Left lung (tissue), 14 donors: ENCODE measurements at places on chromosomes 6 and 20. TPM values are rescaled to one million over a fixed set of nuclear protein-coding genes. Genes with fewer than 3 reads are reported as not detected.

The HLA-DRB5 gene
- total RNA-seq = 106 TPM

- no peak for DNase-seq
Measured at GRCh38 chr6:31585491-31585890, 586 bp upstream of the LST1 start.

The NKX2-2 gene
- total RNA-seq = not detected

The GNMT gene
- total RNA-seq = 1.0 TPM

DNA sequence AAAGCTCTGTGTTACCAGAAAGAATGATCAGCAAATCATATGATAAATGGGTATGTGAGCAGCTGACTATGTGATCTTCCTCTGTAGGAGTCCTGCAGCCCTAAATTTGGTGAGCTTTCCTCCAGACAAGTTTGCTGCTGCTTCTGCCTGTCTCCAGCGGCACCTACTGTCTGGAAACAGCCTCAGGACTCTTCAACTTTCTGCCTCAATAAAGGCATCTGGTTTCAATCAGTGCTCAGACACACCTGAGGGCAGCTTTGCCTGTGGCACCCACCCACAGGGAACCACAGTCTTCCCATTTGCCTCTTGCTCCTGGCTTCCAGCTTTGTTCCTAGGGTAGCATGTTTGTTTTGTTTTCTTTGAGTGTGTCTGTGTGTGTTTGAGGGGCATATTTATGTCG, 727.9 kb upstream of the MAN1A1 start:
- DNase-seq = no peak

DNA sequence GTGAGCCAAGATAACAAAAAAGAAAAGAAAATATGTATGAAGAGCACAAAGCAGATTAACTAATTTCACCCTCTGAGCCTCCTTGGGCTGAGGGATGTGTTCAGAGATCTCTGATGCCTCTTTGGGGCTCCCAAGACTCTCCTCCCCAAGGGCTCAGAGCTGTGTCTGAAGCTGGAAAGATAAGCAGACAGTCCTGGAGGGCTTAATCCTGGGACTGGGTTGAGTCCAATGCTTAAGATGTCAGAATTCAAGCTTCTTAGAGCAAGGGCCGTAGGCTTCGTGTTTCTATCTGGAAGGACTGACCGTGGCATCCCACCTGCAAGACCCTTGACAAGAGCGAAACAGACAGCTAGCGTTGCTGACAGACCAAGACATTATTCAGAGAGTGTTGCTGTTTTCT, 229.0 kb downstream of the ZMYND8 start:
- DNase-seq = no peak

- peak; percentile 96 for DNase-seq
Measured at GRCh38 chr6:29847871-29848630, 20.4 kb downstream of the HLA-G start.

The SLC17A9 gene
- total RNA-seq = 16.1 TPM

DNA sequence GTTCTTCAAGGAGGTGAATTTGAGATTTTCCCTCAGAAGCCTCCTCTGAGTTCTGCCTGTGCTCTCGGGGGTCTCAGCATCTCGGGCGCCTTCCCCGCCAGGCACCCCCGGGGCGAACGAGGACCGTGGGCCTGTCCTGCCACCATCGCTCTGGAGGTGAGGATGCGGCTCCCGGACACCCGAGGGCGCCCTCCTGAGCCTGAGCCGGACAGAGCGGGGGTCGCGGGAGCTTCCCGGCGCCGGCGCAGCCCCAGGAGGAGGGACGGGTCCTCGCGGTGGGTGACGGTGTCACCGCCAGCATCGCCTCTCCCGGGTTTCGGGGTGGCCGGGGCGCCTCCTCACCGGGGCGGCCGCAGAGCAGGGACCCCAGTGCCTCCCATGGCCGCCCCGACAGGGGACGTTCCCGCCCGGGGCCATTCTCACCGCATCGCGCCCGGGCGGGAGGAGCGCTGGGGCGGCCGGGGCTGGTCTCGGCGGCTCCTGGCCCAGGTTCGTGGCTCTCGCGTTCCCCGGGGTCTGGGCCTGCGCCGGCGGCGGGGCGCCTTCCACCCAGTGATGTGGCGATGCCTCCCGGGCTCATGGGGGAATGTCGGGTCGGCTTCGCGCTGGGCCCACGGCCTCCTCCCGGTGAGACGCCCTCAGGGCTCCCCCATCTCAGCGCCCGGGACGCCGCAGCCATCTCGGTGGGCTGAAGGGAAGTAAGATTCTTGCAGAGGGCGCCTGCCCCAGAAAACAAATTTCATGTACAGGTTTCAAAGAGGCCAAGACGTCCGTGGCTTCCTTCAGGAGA, 210.5 kb downstream of the ERMARD start:
- DNase-seq = peak; percentile 44

- no peak for DNase-seq
Measured at GRCh38 chr6:147906361-147906760, 397.9 kb downstream of the SAMD5 start.

DNA sequence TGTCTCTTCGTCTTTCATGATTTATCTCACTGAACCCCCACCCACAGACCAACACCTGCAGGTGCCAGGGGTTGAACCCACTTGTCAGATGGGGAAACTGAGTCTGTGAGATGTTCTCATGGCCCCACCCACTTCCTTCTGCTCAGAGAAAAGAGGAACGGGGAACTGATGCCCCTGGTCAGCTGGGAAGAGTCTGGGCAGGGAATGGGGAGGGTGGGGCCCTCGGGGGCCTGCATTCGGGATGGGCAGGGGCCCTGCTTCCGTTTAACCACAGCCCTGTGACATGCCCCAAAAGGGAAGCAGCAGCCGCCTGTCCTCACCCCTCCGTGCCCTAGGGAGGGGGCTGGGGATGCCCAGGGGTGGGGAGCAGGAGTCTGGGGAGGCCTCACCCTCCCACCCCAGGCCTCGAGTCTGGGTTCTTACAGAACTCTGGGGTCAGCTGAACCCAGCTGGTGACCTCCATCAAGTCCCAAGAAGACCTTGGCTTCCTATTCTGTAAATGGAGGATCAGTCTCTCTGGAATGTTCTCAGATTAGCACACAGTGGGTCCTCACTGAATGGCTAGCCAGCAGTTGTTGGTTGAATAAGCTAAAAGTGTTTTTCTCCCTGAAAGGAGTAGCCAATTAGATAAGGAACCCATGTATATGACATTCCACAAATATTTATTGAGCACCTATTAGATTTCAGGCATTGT, 81.5 kb downstream of the CEBPB start:
- DNase-seq = peak; percentile 89

DNA sequence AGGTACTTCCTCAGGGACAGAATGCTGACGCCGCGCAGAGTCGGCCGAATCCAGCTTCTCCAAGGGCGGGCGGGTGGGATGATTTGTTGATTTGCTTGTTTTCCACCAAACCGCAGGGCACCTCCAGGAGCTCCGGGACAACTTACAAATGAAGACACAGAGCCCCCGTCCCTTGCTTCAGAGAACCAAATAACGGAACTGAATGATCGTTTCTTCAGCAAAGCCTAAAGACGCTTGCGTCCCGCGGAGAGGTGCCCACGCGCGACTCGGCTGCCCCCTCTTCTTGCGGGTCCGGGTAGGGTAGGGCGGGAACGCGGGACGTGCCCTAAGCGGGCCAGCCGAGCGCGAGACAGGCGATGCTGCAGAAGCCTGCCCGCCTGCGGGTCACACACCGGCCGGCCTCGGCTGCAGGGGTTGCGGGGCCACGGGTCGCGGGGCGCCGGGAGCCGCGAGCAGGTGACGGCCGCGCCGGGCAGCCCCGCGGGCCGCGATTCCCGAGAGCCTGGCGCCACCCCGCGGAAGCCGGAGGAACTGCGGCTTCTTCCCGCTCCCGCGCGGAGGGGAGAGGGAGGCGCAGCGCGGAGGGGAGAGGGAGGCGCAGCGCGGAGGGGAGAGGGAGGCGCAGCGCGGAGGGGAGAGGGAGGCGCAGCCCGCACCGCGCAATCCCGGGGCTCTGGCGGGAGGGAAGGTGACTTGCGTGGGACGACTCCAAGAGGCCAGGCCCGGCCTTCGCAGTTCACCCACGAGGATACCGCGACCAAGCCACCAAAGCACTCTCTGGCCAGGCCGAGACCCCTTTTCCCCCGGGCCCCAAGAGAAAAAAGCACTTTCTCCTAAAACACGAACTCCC, 7.7 kb upstream of the FOXF2 start:
- no peak for DNase-seq

The DOK5 gene
- 0.92 TPM for total RNA-seq

The USP49 gene
- 3.8 TPM for total RNA-seq

DNA sequence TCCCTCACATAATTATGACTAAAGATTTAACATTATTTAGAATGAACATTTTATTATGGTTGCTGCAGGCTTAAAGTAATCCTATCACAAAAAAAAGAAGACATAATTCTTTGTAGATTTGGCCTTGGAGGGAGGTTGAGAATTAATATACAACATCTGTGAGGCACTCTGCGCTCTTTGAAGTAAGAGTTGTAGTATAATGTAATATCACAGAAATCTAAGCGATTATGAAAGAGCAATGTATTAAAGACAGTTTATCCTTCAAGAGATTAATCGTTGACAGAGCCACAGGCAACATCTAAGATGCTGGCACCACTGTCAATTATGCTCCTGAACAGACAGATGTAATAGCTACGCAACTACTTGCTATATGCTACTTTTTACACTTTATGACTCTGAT, 946.8 kb downstream of the GRIK2 start:
- DNase-seq = no peak

DNA sequence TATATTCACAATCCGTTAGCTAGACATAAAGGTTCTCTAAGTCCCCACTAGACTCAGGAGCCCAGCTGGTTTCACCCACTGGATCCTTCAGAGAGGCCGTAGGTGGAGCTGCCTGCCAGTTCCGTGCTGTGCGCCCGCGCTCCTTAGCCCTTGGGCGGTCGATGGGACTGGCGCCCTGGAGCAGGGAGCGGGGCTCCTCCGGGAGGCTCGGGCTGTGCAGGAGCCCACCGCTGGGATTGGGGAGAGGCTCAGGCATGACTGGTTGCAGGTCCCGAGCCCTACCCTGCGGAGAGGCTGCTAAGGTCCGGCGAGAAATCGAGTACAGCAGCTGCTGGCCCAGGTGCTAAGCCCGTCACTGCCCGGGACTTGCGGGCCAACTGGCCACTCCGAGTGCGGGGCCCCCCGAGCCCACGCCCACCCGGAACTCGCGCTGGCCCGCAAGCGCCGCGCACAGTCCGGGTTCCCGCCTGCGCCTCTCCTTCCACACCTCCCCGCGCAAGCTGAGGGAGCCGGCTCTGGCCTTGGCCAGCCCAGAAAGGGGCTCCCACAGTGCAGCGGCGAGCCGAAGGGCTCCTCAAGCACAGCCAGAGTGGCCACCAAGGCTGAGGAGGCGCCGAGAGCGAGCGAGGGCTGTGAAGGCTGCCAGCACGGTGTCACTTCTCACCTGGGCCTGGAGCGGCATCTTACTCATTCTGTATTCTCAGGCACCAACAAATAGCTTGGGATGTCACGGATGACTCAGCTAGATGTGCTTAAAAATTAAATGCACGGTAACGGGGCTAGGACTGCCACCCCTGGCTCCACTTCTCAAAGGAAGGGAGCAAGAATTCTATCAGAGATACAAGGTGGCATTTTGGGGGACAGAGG, 44.1 kb downstream of the IRF4 start:
- no peak for DNase-seq

GRCh38 chr20:34365765-34366213, 2.7 kb downstream of the ITCH start:
- no peak for DNase-seq

DNA sequence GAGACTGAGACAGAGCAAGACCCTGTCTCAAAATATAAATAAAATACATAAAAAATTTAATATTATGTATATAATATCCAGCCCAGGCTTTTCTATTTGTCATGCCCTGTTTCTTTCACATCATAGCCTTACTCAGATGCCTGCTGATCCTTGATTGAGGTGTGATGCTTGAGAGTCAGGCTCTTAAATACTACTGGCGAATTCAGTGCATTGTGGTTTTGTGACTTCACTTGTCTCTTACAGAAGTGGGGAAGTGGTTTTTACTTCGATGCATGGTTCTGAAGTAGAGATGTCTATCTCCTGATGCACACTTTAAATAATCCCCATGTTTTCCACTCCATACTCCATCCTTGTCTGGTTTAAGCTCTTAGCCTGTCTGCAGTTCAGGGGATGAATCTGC, 29.1 kb downstream of the ASXL1 start:
- DNase-seq = no peak

- no peak for DNase-seq
Measured at GRCh38 chr6:125165256-125165655, 11.7 kb downstream of the TPD52L1 start.

The FAM209B gene
- not detected for total RNA-seq
